ENCODE measurements at places on chromosomes 13 and 19. TPM values are rescaled to one million over a fixed set of nuclear protein-coding genes. Genes with fewer than 3 reads are reported as not detected.
A peak's percentile ranks its signal among the peaks of the same experiment; 100 is the strongest.

DNA sequence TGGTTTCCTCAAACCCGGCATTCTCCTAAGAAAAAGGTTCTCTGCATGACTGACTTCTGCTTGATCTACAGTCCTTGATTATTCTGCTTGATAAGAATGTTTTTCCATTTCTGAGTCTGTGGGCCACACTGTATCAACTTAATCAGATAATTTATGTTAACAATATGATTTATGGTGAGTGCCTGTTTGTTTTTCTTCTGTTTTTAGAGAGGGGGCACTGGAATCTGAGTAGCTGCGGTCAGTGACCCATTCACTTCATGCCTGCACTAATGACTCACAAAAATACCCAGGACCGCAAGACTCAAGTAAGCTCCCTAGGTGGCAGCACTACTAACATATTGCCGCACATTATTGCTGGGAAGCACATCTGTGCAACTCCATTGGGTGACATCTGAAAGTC, 542.3 kb upstream of the ATXN8OS start:
- no peaks in the 10 kb centered on the region for H3K36me3 ChIP-seq
- H3K4me3 ChIP-seq: no peak overlapping the region
- H3K27me3 ChIP-seq: no peaks in the 10 kb centered on the region
- H3K4me1 ChIP-seq: no peaks in the 10 kb centered on the region

- no peaks in the 10 kb centered on the region for H3K36me3 ChIP-seq
- no peak overlapping the region for H3K4me3 ChIP-seq
- peak; percentile 87 for DNase-seq
- no peaks in the 10 kb centered on the region for H3K27me3 ChIP-seq
Observed at GRCh38 chr13:20824762-20825476, 51.2 kb upstream of the EEF1AKMT1 start.

GRCh38 chr13:34620074-34620850, 321.8 kb upstream of the NBEA start:
- H3K36me3 ChIP-seq: no peaks in the 10 kb centered on the region
- H3K27me3 ChIP-seq: no peaks in the 10 kb centered on the region
- no peaks in the 10 kb centered on the region for H3K4me1 ChIP-seq
- H3K4me3 ChIP-seq: no peak overlapping the region
- DNase-seq: no peak

DNA sequence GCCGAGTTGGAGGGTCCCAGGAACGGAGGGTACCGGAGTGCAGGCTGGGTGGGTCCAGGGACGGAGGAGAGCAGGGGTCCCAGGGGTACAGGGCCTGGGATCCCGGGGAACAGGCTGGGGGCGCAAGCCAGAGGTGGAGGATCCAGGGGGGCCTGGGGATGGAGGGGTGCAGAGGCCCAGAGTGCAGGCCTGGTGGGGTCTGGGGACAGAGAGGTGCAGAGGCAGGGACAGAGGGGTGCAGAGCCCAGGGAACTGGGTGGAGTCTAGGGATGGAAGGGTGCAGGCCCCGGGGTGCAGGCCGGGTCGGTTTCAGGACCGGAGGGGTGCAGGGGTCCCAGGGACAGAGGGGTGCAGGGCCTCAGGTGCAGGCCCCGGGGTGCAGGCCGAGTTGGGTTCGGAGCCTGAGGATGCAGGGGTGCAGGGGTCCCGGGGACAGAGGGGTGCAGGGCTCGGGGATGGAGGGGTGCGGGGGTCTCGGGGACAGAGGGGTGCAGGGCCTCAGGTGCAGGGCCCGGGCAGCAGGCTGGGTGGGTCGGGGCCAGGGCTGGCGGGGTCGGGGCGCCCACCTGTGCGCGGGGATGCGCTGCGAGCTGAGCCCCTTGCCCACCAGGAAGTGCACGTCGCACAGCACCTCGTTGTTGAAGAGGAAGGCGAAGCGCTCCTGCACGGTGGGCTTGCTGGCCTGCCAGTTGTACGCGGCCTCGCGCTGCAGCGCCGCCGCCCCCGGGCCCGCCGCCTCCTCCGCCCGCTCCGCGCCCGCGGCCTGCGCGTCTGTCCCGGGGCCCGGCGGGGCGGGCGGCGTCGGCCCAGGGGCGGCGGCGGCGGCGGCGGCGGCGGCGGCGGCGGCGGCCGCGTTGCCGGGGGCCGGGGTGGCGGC, 545 bp downstream of the BTBD2 start:
- peak overlapping the region; percentile 92 for H3K27ac ChIP-seq
- H3K27me3 ChIP-seq: no peaks in the 10 kb centered on the region
- H3K4me3 ChIP-seq: peak overlapping the region; percentile 100
- DNase-seq: no peak
- H3K4me1 ChIP-seq: peaks cover 14% of the 10 kb centered on the region

GRCh38 chr13:101919541-101920181, 467.2 kb downstream of the ITGBL1 start:
- no peaks in the 10 kb centered on the region for H3K36me3 ChIP-seq
- peaks cover 38% of the 10 kb centered on the region for H3K27me3 ChIP-seq
- no peaks in the 10 kb centered on the region for H3K4me1 ChIP-seq
- peak; percentile 10 for DNase-seq
- H3K4me3 ChIP-seq: no peak overlapping the region

- no peaks in the 10 kb centered on the region for H3K36me3 ChIP-seq
- no peaks in the 10 kb centered on the region for H3K27me3 ChIP-seq
- H3K4me3 ChIP-seq: no peak overlapping the region
- no peak overlapping the region for H3K27ac ChIP-seq
Observed at GRCh38 chr19:30806311-30806710, 434.1 kb downstream of the ZNF536 start.

DNA sequence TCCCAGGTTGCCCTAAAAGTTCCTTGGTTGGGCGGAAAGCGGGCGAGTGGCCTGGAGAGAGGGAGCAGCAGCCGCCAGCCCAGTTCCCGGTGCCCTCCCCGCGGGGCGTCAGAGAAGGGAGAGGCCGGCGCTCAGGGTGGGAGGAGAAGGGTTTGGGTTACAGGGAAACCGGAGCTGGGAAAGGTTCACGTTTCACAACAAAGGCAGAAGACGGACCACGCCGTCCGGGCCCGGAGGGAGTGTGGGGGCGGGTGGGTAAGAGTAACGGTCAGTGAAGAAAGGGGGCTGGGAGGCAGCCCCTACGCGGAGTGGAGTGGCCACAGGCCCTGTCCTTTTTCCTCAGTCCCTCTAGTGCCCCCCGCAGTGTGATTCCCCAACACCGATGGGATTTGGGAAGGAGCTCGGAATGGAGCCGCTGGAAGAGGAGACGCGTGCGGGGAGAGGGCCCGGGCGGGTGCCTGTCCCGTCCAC, 1.6 kb downstream of the SIX5 start:
- H3K27ac ChIP-seq: peak overlapping the region; percentile 98
- peak; percentile 89 for DNase-seq
- peak overlapping the region; percentile 62 for H3K4me3 ChIP-seq
- H3K27me3 ChIP-seq: no peaks in the 10 kb centered on the region

DNA sequence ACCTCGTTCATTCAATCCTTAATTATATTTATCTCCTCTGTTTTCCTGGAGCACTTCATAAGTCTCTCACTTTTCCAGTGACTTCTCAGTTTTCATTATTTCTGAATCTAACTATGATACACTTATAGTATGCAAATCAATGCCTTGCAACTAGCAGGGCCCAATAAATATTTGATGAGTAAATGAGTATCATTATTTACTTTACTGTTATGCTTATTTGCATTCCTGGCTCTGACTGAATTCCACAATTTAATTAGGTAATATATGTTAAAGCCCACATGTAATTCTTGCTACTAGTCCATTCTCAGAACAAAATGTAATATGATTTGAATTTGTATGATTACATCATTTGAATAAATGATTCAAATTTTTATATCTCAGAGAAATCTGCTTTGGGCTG, 1595.1 kb upstream of the MIR17HG start:
- no peak for DNase-seq
- no peak overlapping the region for H3K4me3 ChIP-seq
- no peaks in the 10 kb centered on the region for H3K36me3 ChIP-seq

DNA sequence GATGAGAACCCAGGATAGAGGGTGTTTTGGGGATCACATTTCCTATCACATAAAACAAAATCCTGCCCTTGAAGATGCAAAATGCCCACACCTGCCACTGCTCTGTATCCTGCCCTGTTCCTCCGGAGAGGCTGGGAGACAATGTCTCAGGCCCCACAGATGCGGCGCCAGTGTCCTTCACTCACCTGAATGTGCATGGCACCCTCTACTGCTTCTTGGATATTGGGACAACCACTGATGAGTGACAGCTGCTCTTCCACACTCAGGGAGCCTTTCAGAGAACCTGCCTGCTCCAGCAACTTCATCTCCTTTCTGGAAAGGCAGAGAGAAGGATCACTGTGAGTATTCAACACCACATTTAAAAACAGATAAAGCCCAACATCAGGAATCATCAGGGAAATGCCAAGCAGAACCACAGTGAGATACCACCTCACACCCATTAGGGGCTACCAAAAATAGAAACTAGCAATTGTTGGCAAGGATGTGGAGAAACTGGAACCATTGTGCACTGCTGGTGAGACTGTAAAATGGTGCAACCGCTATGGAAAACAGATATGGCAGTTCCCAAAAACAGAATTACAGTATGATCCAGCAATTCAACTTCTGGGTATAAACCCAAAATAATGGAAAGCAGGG, 36.4 kb downstream of the CRYL1 start:
- no peak overlapping the region for H3K4me3 ChIP-seq
- no peaks in the 10 kb centered on the region for H3K36me3 ChIP-seq
- peaks cover 1% of the 10 kb centered on the region for H3K4me1 ChIP-seq

GRCh38 chr13:27913160-27913559, 6.6 kb upstream of the PDX1 start:
- H3K4me1 ChIP-seq: no peaks in the 10 kb centered on the region
- no peaks in the 10 kb centered on the region for H3K36me3 ChIP-seq
- no peak for DNase-seq
- peaks cover 38% of the 10 kb centered on the region for H3K27me3 ChIP-seq

- H3K4me1 ChIP-seq: no peaks in the 10 kb centered on the region
- DNase-seq: peak; percentile 21
- H3K27ac ChIP-seq: no peak overlapping the region
- H3K27me3 ChIP-seq: peaks cover 3% of the 10 kb centered on the region
Observed at GRCh38 chr13:25232937-25233515, 54.3 kb downstream of the MTMR6 start.

DNA sequence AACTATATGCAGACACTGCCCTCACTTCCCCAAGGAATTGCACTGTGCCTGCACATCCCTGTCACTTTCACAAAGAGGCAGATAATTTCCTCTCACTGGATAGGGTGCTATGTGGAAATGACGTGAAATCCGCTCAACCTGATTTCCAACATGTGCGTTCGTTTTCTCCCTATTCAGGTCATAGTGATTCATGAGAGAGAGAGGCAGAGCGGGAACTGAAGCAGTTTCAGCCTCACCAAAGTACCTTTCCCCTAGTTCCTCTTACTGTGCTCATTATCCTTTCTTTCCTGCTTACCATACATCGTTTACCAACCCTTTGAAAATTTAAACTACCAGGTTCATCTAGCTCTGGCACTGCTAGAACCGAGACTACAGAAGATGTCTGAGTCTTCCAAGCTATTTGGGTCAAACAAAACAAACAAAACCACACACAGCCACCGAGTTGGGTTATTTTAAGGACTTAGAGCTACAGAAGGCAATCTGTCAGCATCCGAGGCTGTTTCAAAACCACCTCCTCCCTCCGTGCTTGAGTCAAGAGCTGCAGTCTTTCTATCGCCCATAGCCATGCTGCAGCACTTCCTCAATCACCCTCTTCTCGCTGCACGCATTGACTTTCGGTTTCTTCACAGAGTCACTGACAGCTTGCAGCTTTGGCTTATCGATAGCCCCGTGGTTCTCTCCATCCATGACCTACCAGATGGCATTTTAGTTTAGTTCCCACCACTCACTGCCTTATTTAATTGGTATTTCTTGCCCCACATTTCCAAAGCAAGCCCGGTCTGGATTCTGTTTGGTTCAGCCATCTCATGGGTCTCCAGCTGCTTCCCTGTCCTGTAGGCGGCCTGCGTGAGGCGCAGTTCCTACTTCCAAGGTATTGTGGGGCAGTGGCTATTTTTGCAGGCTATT, 1395.8 kb downstream of the EFNB2 start:
- H3K4me1 ChIP-seq: no peaks in the 10 kb centered on the region
- no peaks in the 10 kb centered on the region for H3K36me3 ChIP-seq
- peak overlapping the region; percentile 91 for H3K4me3 ChIP-seq
- H3K27me3 ChIP-seq: no peaks in the 10 kb centered on the region
- DNase-seq: peak; percentile 62

DNA sequence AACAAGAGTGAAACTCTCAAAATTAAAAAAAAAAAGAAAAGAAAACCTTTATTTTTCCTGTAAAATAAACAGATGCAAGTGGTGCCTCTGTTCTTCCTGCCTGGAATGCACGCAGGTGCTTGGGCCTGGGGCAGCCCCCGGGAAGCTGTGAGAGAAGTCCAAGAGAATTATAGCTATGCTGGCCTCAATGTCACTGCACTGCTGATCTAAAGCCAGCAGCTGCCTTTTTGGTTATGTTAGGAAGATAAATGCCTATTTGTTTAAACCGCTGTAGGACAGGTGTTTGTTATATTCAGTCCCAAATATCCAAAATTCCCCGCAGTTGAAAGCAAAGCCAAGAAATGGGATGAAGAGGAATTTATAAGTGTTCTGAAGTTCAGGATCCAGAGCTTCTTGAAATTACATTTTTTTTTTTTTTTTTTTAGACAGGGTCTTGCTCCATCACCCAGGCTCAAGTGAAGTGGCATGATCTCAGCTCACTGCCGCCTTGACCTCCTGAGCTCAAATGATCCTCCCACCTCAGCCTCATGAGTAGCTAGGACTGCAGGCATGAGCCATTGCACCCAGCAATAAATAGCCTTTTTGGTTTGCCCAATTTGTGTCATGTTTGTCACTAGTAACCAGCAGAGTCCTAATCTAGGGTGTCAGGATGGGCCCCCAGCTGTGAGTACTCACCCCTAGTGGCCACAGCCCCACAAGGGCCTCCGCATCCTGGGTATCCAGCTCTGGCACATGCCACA, 2.2 kb downstream of the RINL start:
- H3K27me3 ChIP-seq: no peaks in the 10 kb centered on the region
- DNase-seq: no peak
- no peak overlapping the region for H3K4me3 ChIP-seq
- H3K36me3 ChIP-seq: peaks cover 2% of the 10 kb centered on the region
- H3K4me1 ChIP-seq: no peaks in the 10 kb centered on the region

DNA sequence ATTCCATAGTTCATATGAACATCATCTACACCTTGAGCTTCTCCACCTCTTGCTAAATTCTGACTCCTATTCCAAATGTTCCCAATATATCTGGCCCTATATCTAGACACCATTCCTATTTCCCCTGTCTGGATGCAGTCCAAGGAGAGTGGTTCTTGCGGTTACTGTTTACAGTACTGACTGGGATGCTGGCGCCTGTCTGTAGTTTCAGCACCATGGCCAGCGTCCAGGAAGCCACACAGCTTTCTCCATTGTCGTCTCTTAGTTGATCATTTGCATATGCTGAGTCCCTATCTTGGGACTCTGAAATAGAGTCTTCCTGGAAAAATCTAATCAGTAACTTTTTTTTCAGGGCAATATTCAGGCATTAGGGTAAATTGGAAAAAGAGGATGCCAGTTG, 14.9 kb downstream of the LAIR2 start:
- no peaks in the 10 kb centered on the region for H3K36me3 ChIP-seq
- no peak overlapping the region for H3K4me3 ChIP-seq
- peak; percentile 2 for DNase-seq
- H3K27me3 ChIP-seq: no peaks in the 10 kb centered on the region

Gene PTOV1
- 36.1 TPM for total RNA-seq

Gene PEAK3
- under 0.01 TPM for total RNA-seq

Gene PNMA8B
- total RNA-seq: under 0.01 TPM
